ENCODE measurements at places on chromosomes 12 and 14. TPM values are rescaled to one million over a fixed set of nuclear protein-coding genes. Genes with fewer than 3 reads are reported as not detected.

The GUCY2C gene
- not detected for total RNA-seq

The KRT82 gene
- total RNA-seq = not detected

The SDR9C7 gene
- total RNA-seq = not detected

The ABCC9 gene
- 9.9 TPM for total RNA-seq

The MUCL1 gene
- total RNA-seq = not detected

The GALNT16 gene
- 8.5 TPM for total RNA-seq

The TMPRSS12 gene
- not detected for total RNA-seq

The PARP11 gene
- total RNA-seq = 5.4 TPM

The ADCY4 gene
- total RNA-seq = 1.3 TPM

The TMTC1 gene
- total RNA-seq = 222 TPM

The FAM181A gene
- total RNA-seq = not detected

The SELPLG gene
- total RNA-seq = 0.51 TPM

The SLC17A8 gene
- total RNA-seq = not detected

The DEGS2 gene
- 0.26 TPM for total RNA-seq

The TCP11L2 gene
- total RNA-seq = 82.6 TPM

The KRT85 gene
- not detected for total RNA-seq

The COCH gene
- 0.51 TPM for total RNA-seq

The RILPL1 gene
- 7.8 TPM for total RNA-seq

The FRMD6 gene
- total RNA-seq = 157 TPM

The SERPINA6 gene
- not detected for total RNA-seq

The KLHL33 gene
- total RNA-seq = 1.5 TPM

The ETFBKMT gene
- 4.4 TPM for total RNA-seq

The SVOP gene
- total RNA-seq = not detected

The KIF26A gene
- 2.0 TPM for total RNA-seq

The RNF212B gene
- not detected for total RNA-seq

The CFAP73 gene
- not detected for total RNA-seq
